ENCODE measurements at places on chromosomes 5 and 9.

DNA sequence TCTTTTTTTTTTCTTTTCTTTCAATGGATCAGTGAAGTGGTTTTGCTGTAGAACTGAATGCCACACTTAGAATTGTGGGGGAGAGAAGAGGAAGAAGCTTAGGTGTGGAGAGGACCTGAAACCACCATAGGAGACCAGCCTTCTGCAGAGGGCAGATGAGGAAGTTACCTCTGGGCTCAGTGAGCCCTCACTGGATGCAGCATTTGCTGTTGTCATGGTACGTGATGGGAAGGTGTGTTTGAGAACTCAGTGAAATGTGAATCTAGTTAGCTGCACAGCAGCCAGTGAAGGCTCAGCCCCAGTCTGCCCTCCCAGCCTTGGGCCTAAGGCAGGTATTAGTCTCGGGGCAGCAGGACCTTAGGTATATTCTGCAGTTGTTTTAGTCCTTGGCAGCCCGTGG lies 17.5 kb downstream of the CYFIP2 start:
- DNase-seq: no peak

DNA sequence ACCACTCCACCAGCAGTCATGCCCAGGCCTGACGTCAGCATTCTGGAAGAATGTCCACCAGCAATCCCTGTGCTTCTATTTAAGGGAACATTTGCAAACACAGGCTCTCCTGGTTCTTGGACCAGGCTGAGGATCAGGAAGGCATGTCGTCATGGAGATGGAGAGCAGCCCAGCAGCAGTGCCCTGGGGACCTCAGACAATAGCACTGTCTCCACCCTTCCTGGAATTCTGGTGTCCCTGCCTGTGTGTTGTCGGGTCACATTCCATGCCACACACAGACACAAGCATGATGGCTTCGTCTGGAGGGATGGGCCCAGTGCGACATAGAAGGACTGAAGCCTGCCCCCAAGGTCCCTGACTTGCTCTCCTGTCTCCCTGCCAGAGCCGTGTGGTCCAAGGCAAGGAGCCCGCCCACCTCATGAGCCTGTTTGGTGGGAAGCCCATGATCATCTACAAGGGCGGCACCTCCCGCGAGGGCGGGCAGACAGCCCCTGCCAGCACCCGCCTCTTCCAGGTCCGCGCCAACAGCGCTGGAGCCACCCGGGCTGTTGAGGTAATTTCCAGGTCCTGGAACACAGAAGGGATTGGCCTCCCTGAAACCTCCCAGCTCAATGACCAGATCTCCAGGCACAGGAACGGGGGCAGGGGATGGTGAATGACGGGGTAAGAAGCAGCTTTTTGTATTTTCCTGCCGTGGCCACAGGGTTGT lies 43.8 kb downstream of the STOM start:
- DNase-seq: no peak

GRCh38 chr9:74953235-74953751 lies 581 bp upstream of the C9orf40 start:
- no peak for DNase-seq

DNA sequence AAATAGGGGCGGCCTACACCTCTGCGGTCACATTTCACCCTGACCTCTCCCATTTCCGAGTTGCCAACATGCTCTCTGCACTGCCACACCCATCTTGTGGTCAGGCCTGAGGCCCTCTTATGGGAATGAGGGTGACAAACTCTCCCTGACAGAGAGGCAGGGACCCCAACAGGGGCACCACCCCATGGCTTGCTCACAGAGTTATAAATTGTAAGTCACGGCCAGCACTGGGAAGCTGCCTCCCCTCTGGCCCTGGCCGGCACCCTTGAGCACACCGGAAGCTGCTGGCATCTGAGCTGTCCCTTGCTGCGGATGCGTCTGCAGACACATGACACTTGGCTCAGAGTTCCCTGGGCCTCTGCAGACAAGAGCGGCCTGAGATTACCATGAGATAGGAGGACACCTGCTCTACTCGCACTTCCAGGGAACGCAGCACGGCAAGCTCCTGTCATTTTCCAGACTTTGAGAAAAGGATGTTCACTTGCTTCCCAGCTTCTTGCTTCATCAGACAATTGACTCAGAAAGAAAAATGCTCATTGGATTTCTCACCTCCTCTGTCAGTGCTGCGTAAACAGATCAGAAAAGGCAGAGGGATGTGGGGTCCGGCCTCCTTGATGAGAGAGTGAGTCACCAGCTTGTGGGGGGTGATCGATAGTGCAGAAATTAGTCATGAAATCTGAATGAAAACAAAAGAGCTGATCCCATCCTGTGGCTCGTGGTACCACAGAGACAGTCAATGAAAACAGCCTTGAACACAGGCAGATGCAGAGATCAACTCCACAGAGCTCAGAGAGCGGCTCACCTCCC lies 269.8 kb downstream of the SYK start:
- no peak for DNase-seq

- no peak for DNase-seq
Measured at GRCh38 chr9:38439291-38439915, 15.1 kb upstream of the IGFBPL1 start.

DNA sequence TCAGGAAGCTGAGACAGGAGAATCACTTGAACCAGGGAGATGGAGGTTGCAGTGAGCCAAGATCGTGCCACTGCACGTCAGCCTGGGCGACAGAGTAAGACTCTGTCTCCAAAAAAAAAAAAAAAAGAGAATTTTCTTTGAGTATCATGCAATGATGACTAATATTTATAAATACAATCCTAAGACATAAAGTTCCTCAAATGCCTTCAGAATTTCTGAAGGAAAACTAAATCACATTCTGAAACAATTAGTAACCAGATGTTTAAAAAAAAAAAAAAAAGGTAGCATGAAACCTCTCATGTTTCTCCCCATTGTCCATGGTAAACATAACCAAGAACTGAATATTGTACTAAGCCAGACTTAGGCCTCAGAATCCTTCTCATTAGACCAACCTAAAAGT lies 23.1 kb downstream of the MLLT3 start:
- DNase-seq: no peak

- no peak for DNase-seq
Measured at GRCh38 chr5:171898386-171898785, 108.1 kb downstream of the FBXW11 start.

Measured in DMS79 (cell line).